CD4-positive, alpha-beta T cell treated with Interleukin-12 subunit alpha and Interleukin-12 subunit beta, for 1 hour (primary cell): ENCODE measurements at places on chromosomes 6 and 20.

- no peak for DNase-seq
Measured at GRCh38 chr6:74507649-74508048, 698.2 kb downstream of the COL12A1 start.

GRCh38 chr6:81158956-81159355 lies 593.5 kb downstream of the TENT5A start:
- DNase-seq: no peak

GRCh38 chr6:48511378-48511777 lies 400.4 kb upstream of the PTCHD4 start:
- no peak for DNase-seq

GRCh38 chr6:47161176-47161687 lies 119.1 kb upstream of the ADGRF1 start:
- no peak for DNase-seq

- DNase-seq: no peak
Measured at GRCh38 chr20:19642860-19643259, 115.2 kb upstream of the RIN2 start.

GRCh38 chr6:11865680-11866300 lies 87.2 kb upstream of the ADTRP start:
- no peak for DNase-seq

GRCh38 chr20:54255157-54255556 lies 47.3 kb downstream of the PFDN4 start:
- DNase-seq: no peak

DNA sequence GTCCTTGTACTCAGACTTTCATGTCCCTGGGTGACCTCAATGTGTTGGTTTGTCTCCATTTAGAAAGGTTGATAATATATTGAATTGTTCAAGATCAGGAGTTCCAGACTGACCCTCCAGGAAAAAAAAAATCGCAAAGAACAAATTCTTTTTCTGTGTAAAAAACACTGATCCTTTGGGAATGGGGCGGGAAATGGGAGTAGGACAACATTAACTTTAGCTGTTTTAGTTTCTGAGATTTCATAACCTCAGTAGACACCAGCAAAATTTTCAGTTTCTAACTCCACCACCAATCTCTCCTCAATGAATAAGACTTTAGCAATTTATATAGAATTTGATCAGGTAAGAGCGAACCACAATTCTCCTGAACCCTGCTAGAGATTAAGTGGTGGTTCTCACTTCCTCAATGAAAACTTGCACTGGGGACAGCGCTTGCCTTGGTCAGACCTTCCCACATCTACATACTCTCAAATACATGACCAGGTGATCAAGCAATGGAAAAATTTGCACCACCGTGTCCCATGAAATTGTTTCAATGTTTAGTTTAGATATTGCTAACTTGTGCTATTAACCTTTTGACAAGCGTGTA lies 231.2 kb upstream of the PLN start:
- no peak for DNase-seq

DNA sequence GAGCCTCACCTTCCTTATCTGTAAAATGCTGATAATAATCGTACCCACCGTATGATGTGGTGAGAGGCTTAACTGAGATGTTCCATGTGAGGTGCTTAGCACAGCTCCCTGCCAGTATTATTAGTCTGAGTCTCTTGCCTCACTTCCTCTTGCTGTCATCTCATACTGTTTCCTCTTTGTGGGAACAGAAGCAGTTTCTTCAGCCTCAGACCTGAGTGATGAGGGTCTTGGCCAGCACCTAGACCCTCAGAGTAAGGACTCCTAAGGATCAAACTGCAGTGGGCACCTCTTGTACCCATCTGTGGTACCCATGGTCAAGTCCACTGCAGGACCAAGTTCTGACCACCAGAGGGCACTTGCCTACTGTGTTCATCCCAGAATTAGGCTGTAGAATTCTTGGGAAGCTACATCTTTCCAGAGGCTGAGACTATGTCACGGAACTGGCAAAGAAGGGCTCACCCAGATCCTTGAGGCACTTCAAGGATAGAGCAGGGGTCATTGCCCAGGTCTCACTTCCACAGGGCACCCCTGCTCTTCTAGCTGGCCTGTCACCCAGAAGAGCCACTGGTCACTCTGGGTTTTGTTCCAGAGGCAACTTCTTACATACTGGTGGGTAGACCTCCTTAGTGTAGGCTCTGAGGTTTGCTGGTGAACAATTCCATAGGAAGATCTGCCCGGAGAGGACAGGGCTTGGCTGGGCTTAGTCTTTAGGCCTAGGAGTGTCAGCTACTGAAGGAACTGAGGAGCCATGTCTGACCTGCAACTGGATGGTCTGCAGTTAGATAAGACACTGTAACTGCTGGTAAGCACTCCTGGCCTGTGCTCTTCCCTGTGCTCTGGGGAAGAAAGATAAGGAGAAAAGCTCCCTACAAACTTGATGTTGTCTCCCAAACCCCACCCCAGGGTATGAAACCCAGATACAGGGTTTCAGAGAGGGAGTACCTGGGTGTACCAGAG lies 20.6 kb upstream of the SGK2 start:
- peak; percentile 33 for DNase-seq

DNA sequence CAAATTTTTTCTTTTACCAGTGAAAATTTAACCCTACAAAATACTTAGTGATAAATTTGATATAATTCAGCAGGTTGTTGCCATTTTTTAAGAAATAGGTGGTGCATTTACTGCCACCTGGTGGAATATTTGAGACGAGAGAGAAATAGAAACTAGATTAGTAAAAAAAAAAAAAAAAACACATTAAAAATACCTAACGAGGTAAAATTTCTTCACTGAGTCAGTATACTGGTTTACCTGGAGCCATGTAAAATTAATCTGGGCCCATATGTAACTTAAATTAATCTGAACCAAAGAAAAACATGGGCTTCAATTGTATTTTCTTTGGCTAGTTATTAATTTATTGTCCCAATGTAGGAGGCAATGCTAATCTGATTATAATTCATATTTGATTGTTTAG lies 520.8 kb downstream of the EPM2A start:
- peak; percentile 30 for DNase-seq

DNA sequence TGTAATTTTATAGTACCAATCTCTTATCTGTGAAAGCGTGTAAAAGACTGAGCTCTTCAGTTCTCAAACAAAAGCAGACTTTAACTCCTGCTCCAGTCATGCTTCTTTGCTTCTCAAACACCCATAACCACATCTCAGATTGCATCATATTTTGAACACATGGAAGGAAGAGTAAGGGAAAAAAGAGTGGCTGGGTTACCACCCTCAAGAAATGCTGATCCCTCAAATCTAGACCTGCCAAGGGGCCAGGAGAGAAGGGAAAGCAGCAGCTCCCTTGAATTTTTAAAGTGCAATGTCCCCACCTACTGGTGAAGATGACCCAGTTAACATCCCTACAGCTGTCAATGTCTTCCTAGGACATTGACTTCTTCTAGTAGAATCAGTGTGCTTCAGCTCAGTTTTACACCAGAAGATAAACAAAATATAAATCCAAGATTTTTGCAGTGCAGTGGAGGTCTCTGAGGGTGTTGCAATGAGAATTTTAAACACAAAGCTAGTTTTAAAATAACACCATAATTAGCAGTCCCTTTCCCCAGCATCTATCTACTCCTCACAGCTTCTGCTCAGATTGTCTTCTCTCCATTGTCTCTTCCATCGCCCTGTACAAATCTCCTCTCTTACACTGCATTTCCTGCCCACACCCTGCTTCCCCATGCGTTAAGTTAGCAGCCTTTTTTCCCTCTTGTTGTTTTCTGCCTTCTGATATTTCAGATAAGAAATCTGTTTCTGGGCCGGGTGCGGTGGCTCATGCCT lies 22.6 kb upstream of the HLA-DQB2 start:
- peak; percentile 60 for DNase-seq

- DNase-seq: no peak
Measured at GRCh38 chr6:73768558-73768957, 72.6 kb downstream of the CD109 start.

- DNase-seq: no peak
Measured at GRCh38 chr6:170366248-170366960, 59.8 kb downstream of the FAM120B start.

- no peak for DNase-seq
Measured at GRCh38 chr6:4780360-4780812, 4.2 kb downstream of the CDYL start.

DNA sequence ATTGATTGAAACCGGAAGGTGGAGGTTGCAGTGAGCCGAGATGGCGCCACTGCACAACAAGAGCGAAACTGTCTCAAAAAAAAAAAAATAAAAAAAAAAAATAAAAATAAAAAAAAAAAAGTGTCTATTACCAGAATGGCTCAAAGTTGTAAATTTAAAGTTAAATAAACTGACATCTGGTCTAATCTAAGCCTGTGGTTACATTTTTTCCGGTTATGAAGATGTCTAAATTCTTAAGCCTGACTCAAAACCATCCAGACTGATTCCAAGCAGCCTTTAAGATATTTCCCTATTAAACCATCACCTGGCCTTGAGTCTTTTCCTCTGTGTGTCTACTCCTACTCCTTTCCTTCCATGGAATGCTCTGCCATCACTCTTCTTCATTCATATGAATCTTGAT lies 371.7 kb upstream of the RUNX2 start:
- DNase-seq: no peak

DNA sequence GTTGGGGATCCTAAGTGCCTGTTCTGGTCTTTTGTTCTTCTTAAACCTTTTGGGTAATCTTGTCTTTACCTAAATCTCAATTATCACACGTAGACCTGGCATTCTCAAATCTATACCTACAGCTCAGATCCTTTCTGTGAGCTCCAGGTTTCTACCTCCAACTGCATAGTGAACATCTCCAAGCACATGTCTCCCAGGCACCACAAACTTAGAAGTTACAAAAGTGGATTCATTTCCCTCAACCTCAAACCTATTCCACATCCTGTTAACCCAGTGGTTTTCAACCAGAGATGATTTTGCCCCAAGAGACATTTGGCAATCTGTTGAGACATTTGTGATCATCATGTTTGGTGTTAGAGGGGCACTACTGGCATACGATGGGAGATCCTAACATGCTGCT lies 183.5 kb downstream of the TENT5A start:
- DNase-seq: no peak

- DNase-seq: no peak
Measured at GRCh38 chr6:166927240-166927934, 29.0 kb downstream of the RNASET2 start.

- DNase-seq: no peak
Measured at GRCh38 chr6:170093276-170093657, 197.6 kb downstream of the DLL1 start.

DNA sequence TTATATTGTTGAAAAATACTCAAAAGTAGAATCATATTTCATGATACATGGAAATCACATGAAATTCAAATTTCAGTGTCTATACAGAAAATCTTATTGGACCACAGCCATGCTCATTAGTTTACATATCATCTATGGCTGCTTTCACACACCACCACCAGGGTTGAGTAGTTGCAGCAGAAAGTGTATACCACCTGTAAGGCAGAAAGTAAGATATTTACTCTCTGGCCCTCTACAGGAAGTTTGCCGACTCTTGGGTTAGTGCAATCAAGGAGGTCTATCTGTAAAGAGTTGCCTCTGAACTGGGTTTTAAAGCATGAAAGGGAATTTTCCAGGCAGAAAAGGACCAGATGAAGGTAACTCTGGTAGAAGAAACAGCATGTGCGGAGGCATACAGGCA lies 432.3 kb downstream of the DHX35 start:
- no peak for DNase-seq

- no peak for DNase-seq
Measured at GRCh38 chr6:28635547-28636158, 110.0 kb downstream of the GPX5 start.

DNA sequence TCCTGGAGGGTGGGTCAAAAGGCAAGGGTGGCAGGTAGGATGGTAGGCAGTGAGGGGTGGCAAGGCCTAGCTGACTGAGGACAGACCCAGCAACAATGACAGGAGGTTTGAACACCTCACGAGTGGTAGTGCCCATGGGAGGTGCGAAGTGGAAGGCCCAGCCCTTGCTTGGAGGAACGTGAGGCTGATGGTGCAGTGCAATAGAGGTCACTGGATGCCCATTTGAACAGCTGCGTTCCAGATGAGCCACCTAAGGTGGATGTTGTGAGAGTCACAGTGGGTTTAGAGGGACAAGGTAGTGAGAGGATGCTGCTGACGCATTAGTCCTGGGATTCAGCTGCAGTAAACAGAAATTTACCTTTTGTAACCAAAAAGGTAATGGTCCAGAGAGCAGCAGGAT lies 15.6 kb downstream of the TMEM74B start:
- DNase-seq: no peak

- DNase-seq: no peak
Measured at GRCh38 chr6:124119596-124119995, 315.9 kb downstream of the NKAIN2 start.

DNA sequence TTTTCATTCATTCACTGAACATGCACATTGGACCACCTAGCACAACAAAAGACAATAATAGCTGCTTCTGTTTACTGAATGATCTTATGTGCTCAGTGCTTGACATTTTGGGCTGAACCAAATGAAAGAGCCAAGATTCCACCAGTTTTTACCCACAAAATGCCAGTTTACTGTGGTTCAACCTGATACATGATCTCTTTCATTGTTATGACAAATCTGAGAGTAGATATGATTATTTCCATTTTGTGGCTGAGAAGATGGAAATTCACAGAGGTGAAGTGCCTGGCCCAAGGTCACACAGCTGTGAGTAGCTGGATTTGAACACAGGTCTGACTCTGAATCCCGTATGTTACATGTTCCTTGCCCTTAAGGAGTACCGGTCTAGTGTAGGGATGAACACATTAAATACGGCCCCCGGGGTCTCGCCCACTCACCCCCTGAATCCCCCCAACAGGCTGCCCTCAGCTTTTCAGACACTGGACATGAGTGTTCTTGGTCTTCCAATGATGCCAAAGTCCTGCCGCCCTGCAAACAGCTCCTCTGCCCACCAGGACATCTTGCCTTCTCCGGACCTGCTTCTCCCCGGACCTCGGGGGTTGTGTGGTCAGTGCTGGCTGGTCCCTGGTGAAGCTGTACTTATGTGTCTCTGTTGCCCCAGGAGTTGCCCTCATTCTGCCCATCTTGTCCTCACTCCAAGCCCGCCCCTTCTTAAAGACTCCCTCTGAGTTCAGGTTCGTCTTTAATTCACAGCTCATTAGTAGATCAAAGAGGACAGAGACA lies 58.6 kb upstream of the SLC32A1 start:
- no peak for DNase-seq

GRCh38 chr6:169985121-169986015 lies 233.9 kb downstream of the ERMARD start:
- no peak for DNase-seq
